NCI-H2107 (cell line): ENCODE measurements at places on chromosomes 5 and 9.

DNA sequence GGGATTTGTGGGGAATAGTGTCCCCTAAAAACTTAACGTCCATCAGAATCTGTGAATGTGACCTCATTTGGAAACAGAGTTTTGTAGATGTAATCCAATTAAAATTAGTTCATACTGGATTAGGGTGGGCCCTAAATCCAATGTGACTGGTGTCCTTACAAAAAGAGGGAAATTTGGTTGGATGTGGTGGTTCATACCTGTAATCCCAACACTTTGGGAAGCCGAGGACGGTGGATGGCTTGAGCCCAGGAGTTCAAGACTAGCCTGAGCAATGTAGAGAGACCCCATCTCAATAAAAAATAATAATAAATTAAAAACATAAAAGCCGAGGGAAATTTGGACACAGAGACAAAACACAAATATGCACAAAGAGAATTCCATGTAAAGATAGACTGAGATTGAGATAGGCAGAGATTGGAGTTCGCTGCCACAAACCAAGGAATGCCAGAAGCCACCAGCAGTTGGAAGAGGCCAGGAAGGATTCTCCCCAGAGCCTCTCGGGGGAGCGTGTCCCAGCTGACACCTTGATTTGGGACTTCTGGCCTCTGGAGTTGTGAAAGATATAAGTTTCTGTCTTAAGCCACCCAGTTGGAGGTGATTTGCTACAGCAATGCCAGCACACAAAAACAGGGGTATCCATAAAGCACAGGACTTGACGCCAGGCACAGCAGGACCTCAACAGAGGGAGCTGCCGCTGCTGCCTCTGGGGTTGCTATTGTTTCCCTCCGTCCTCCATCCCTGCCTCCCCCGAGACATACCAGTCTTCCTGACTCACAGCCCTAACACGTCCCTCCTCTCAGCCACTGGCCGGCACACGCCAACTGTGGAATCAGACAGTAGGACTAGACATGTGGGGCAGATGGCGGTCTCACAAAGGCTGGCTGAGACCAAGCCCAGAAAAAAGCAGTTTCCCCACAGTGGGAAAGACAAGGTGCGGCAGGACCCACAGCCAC lies 73.8 kb upstream of the IL17B start:
- no peak for DNase-seq

DNA sequence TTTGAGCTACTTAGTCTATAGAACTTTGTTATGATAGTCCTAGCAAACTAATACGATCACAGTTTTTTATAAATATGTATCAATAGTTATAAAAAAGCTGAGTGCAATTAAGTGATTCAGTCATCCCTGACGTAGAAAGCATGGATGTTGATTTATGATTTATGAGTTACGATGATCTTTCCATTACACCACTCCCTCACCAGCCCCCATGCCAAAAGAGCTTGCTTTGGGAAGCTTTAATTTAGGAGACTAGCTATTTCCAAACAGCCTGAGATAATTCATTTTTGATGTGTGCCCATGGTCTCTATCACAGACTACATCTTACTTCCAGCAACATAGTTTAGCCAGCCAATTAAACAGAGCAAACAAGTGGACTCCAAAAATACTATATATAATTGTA lies 256.8 kb downstream of the GABRG2 start:
- DNase-seq: no peak

GRCh38 chr5:177325868-177326381 lies 14.2 kb upstream of the MXD3 start:
- DNase-seq: no peak

DNA sequence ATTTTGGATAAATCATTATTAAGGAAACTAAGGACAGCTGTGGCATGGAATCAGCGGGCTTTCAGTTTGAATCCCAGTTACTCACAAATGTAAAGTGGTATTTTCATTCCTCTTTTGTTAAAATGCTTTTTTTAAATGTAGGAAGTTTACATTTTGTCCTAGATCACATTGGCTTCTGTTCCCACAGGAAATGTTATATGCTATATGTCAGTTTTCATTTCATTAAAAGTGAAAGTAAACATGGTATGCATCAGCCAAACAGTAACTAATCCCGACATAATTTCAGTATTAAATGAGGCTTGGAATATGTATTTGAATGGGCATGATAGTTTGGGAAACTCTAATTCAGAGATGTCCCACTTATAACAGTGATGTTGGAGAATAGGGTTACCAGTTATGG lies 18.6 kb upstream of the SMIM15 start:
- DNase-seq: no peak

GRCh38 chr9:131288217-131288616 lies 1.3 kb upstream of the PLPP7 start:
- DNase-seq: no peak

DNA sequence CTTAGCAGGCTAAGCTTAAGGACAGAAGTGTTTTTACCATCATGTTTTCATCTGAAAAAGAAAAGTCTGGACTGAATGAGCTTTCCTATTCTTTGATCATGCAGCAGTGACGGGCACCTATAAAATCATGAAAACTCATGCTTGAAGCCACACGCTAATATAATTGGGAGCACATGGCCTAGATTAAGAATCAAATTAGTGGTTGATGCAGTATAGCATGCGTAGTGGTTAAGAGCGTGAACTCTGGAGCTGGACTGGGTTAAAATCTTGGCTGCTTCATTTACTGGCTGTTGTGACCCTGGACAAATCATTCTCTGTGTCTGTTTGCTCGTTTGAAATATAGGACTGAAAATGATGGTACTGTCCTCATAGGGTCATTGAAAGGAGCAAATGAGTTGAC lies 49.9 kb upstream of the IL13 start:
- no peak for DNase-seq

GRCh38 chr5:12911156-12911555 lies 1006.9 kb upstream of the CTNND2 start:
- no peak for DNase-seq

DNA sequence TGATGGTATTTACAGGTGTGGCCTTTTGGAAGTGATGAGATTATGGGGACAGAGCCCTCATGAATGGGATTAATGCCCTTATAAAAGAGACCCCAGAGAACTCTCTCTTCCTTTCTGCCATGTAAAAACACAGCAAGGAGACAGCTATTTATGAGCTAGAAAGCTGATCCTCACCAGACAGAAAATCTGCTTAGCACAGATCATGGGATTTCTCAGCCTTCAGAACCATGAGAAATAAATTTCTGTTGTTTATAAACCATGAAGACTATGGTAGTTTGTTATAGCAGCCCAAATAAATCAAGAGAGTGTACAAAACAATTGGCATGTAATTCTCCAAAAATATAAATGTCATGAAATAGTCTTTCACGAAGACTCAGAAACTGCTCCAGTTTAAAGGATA lies 211.0 kb downstream of the PDE4D start:
- DNase-seq: no peak

GRCh38 chr5:72988769-72989168 lies 32.9 kb downstream of the FCHO2 start:
- DNase-seq: no peak

GRCh38 chr5:94872526-94872925 lies 254.1 kb downstream of the SLF1 start:
- no peak for DNase-seq

DNA sequence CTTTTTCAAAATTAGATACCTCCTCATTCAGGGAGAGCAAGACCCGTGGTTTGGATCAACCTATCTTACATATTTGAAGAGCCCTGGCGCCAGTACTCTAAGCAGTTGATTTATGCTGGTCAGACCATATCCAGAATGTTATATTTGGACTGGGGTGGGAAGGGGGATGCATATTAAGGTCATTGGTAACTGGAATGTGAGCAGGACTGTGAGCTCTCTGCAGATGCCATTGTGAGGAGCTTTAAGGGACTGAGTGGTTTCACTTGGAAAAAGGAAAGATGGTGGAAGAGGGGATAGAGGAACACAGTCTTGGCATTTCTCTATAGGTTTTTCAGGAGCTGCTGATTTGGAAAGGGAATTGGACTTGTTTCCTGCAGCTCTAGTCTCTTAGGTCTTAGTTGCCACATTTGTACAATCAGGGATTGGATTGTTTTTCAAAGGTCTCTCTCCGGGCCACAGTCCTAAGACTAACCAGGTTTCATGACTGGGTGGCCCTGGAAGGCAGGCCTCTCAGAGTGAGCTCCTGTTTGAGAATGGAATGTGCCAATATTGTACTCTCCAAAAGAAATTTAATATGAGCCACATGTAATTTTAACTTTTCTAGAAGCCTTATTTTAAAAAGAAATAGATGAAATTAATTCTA lies 25.8 kb upstream of the F2R start:
- no peak for DNase-seq
